NCI-H1048 (cell line): ENCODE measurements at places on chromosomes 6 and 20.

- no peak for DNase-seq
These were observed 18.3 kb upstream of the FRK start for GRCh38 chr6:116078945-116079344.

- no peak for DNase-seq
These were observed 75.1 kb upstream of the ATXN1 start for GRCh38 chr6:16836144-16836981.

DNA sequence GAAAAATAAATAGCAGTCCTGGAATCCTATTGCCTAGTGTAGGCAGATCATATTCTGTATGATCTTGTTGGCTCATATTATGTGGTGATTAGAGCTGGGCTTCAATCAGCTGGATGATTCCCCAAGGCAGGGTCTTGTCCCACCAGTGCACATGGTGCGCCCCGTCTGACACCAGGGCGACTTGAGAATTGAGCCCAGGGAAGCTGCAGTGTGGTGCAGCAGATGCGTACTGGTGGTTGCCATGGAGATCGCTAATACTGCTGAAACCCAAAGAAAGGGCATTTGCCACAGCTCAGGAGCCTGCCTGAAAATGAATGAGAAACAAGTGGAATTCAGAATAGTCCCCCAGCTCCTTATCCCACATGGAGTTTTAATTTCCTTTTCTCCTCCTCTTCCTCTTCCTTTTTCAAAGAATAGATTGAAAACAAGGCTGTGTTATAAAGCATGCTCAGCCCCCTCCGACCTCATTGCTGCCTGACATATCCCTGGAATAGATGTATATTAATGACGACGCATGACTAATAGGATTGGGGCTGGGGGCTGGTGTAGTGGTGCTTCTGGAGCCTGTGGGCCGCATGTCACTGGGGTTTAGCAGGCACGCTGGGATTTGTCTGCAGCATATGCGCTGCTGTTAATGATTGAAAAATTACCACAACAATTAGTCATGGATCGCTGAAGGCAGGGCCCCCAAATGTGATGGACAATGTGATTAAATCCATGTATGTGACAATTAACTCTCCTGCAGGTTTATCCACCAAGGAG lies 210.5 kb downstream of the FARS2 start:
- no peak for DNase-seq

GRCh38 chr6:26327450-26328264 lies 37.3 kb upstream of the BTN3A2 start:
- peak; percentile 17 for DNase-seq

DNA sequence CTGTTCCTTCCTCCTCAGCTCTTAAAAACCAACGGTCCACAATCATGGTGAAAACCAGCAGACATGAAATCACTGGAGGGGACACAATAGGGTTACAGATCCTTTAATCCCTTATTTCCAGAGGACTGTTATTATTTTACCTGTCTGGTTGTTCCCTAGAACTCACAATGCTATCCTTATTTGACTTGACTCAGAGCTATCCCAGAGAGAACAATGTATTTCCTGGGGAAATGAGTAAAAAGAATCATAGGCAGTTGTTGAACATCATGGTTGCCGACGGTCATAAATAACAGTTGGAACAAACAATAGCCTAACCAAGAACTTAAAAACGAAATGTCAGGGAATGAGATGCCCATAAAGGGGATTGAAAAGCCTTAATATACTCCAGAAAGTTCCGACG lies 9.3 kb downstream of the OR2H1 start:
- DNase-seq, result no peak

- DNase-seq, result no peak
These were observed 312.6 kb downstream of the THBS2 start for GRCh38 chr6:168941036-168941435.

- no peak for DNase-seq
These were observed 67.1 kb downstream of the HDGFL1 start for GRCh38 chr6:22636452-22636851.

GRCh38 chr6:31815025-31815838 lies at the start of the genes HSPA1A and HSPA1L:
HSPA1A (plus strand) TSS chr6:31815543; CDS start chr6:31815757, 214 bp downstream.
HSPA1L (minus strand) TSS chr6:31815283; CDS start chr6:31811972, 3,311 bp downstream.
- DNase-seq, result no peak

GRCh38 chr6:130717657-130718056 lies 109.5 kb upstream of the SMLR1 start:
- no peak for DNase-seq
